ENCODE measurements at places on chromosomes 3 and 15.
A peak's percentile ranks its signal among the peaks of the same experiment; 100 is the strongest.

DNA sequence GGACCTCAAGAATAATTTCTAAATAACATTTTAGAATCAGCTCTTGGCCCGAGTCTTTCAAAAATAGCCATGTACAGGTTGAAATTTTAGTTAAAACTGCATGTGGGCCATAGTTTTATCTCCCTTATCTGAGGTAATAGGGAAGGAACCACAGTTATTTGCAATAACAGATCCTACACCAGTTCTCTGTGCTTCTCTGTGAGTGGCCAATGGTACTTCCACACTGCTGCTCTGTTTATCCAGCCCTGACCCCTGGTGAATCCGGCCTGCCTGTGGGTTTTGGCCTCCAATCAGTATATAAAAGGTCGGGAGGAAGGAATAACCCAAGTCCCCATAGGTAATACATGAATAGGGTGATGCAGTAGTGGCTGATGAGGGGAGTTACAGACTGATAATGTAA, 48.0 kb upstream of the TNIK start:
- no peak for DNase-seq

DNA sequence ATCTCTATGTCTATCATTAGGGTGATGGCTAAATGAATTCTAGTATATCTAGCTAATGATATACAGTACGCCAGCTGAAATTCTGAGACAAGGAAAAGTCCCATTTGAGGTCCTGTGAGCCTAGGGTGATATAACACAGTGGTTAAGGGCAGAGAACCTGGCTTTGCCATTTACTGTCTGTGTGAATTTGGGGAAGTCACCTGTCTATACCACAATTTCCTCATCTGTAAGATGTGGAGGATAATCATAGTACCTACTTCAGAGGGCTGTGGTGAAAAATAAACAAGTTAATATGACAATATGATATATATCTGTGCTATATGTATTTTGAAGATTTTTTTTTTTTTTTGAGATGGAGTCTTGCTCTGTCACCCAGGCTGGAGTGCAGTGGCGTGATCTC, 9.8 kb upstream of the ANKDD1A start:
- no peak for DNase-seq

- peak; percentile 50 for DNase-seq
Measured at GRCh38 chr15:91032919-91033803, 10.8 kb upstream of the VPS33B start.

GRCh38 chr3:47273564-47273963, 9.0 kb downstream of the KIF9 start:
- DNase-seq: no peak

GRCh38 chr15:60155661-60156060, 151.6 kb downstream of the FOXB1 start:
- no peak for DNase-seq

Data from stimulated activated CD4-positive, alpha-beta T cell treated with anti-CD3 and anti-CD28 coated beads, Interleukin-4, amount 100 ng/mL, for 1 hour (primary cell).